Aortic smooth muscle cell (primary cell): ENCODE measurements at places on chromosomes 7 and 10. TPM values are rescaled to one million over a fixed set of nuclear protein-coding genes. Genes with fewer than 3 reads are reported as not detected.

Gene C10orf143
- 0.92 and 0.93 TPM in 2 replicates for total RNA-seq

Gene GPNMB
- 172 and 285 TPM in 2 replicates for total RNA-seq

Gene ZNF783
- 9.5 and 11.9 TPM in 2 replicates for total RNA-seq

Gene GLCCI1
- total RNA-seq = 15.5 and 15.7 TPM in 2 replicates

Gene ZEB1
- total RNA-seq = 93.0 and 167 TPM in 2 replicates

Gene SCIN
- total RNA-seq = under 0.01 and 0.25 TPM in 2 replicates

Gene FFAR4
- total RNA-seq = not detected in 2 replicates

Gene ATOH7
- total RNA-seq = under 0.01 TPM in 1 of 2 replicates, not detected in the other

Gene OPALIN
- total RNA-seq = not detected in 2 replicates

Gene SPDYE6
- 0.06 TPM in 1 of 2 replicates, not detected in the other for total RNA-seq

Gene ERVW-1
- total RNA-seq = not detected in 2 replicates

Gene SEMA3D
- total RNA-seq = 18.9 and 27.4 TPM in 2 replicates

Gene LIPK
- not detected in 2 replicates for total RNA-seq

Gene PALD1
- total RNA-seq = 11.5 and 11.6 TPM in 2 replicates

Gene ENKUR
- total RNA-seq = 0.25 and 0.26 TPM in 2 replicates

Gene LOXL4
- total RNA-seq = 74.9 and 82.6 TPM in 2 replicates

Gene NCF1
- not detected in 2 replicates for total RNA-seq

Gene UTF1
- not detected in 2 replicates for total RNA-seq

Gene AMPH
- total RNA-seq = 0.19 and 0.26 TPM in 2 replicates

Gene VSTM4
- total RNA-seq = 5.2 TPM in 2 replicates

Gene GRID1
- total RNA-seq = 0.06 TPM in 1 of 2 replicates, not detected in the other

Gene AKR1C3
- 163 and 174 TPM in 2 replicates for total RNA-seq

Gene ZNF746
- 11.5 and 13.9 TPM in 2 replicates for total RNA-seq

Gene OR2A7
- 0.26 and 0.37 TPM in 2 replicates for total RNA-seq

Gene PTPRN2
- total RNA-seq = 0.56 and 1.6 TPM in 2 replicates

Gene LRGUK
- under 0.01 and 0.13 TPM in 2 replicates for total RNA-seq

Gene SSMEM1
- total RNA-seq = not detected in 2 replicates

Gene SLC18A2
- not detected in 2 replicates for total RNA-seq

Gene FKBP6
- not detected in 2 replicates for total RNA-seq

Gene KIAA1217
- total RNA-seq = 1.6 and 5.2 TPM in 2 replicates

Gene ZNF488
- under 0.01 TPM in 1 of 2 replicates, not detected in the other for total RNA-seq

Gene PMS2
- total RNA-seq = 18.5 and 19.6 TPM in 2 replicates

Gene GTPBP10
- 10.0 and 14.4 TPM in 2 replicates for total RNA-seq

Gene GPR26
- not detected in 2 replicates for total RNA-seq

Gene HOXA4
- total RNA-seq = 0.12 and 0.13 TPM in 2 replicates

Gene TMEM236
- total RNA-seq = 0.06 TPM in 1 of 2 replicates, not detected in the other

Gene PDZD7
- 3.3 and 3.4 TPM in 2 replicates for total RNA-seq

Gene CHAT
- 0.06 TPM in 1 of 2 replicates, not detected in the other for total RNA-seq

Gene CPA2
- total RNA-seq = not detected in 2 replicates

Gene ANKRD1
- total RNA-seq = 2.2 TPM in 2 replicates

Gene KLLN
- total RNA-seq = 0.40 and 0.56 TPM in 2 replicates

Gene GIMAP2
- 0.68 and 1.6 TPM in 2 replicates for total RNA-seq

Gene GPR15LG
- not detected in 2 replicates for total RNA-seq

Gene TFAM
- total RNA-seq = 17.7 and 18.1 TPM in 2 replicates

Gene PTPRZ1
- 0.12 TPM in 1 of 2 replicates, not detected in the other for total RNA-seq

Gene MUC3A
- not detected in 2 replicates for total RNA-seq

Gene TMEM176B
- total RNA-seq = 0.13 TPM in 1 of 2 replicates, not detected in the other

Gene SUN3
- total RNA-seq = not detected in 2 replicates

Gene COL17A1
- 1.3 and 1.4 TPM in 2 replicates for total RNA-seq

Gene GIMAP6
- 1.7 and 5.4 TPM in 2 replicates for total RNA-seq

Gene KCNH2
- under 0.01 TPM in 1 of 2 replicates, not detected in the other for total RNA-seq

Gene MACC1
- under 0.01 and 0.06 TPM in 2 replicates for total RNA-seq

Gene ITGA8
- total RNA-seq = 289 and 543 TPM in 2 replicates

Gene FAM180A
- 69.9 and 78.5 TPM in 2 replicates for total RNA-seq

Gene CALCR
- total RNA-seq = not detected in 2 replicates

Gene MASTL
- 13.2 and 26.2 TPM in 2 replicates for total RNA-seq

Gene OPN1SW
- not detected in 2 replicates for total RNA-seq

Gene ZNF503
- total RNA-seq = 10.8 and 14.8 TPM in 2 replicates

Gene AGBL3
- total RNA-seq = 1.6 and 1.7 TPM in 2 replicates
